ENCODE measurements at places on chromosomes 16 and 17. TPM values are rescaled to one million over a fixed set of nuclear protein-coding genes. Genes with fewer than 3 reads are reported as not detected.

Gene UTS2R
- polyA plus RNA-seq: not detected

Gene KRT16
- polyA plus RNA-seq: not detected

Gene TPSD1
- polyA plus RNA-seq: 6.4 TPM

Gene C1QTNF8
- not detected for polyA plus RNA-seq

Gene PROCA1
- polyA plus RNA-seq: 2.6 TPM

Gene OR4D1
- not detected for polyA plus RNA-seq

Measured in stomach (tissue), 19 donors.